ENCODE measurements at places on chromosomes 6 and 20.

GRCh38 chr20:6993511-6993910 is 226.0 kb downstream of the BMP2 start:
- peaks cover 1% of the 10 kb centered on the region for H3K4me1 ChIP-seq
- no peaks in the 10 kb centered on the region for H3K36me3 ChIP-seq
- no peak for DNase-seq

GRCh38 chr6:52335576-52335975 is 26.4 kb upstream of the PAQR8 start:
- no peaks in the 10 kb centered on the region for H3K4me1 ChIP-seq
- no peaks in the 10 kb centered on the region for H3K36me3 ChIP-seq
- DNase-seq, result no peak
- H3K27ac ChIP-seq, result no peak overlapping the region

- H3K4me1 ChIP-seq, result no peaks in the 10 kb centered on the region
- H3K4me3 ChIP-seq, result no peak overlapping the region
- no peaks in the 10 kb centered on the region for H3K27me3 ChIP-seq
- DNase-seq, result no peak
- H3K36me3 ChIP-seq, result no peaks in the 10 kb centered on the region
- no peak overlapping the region for H3K27ac ChIP-seq
Observed at GRCh38 chr6:39649996-39650395, 75.2 kb downstream of the KIF6 start.

DNA sequence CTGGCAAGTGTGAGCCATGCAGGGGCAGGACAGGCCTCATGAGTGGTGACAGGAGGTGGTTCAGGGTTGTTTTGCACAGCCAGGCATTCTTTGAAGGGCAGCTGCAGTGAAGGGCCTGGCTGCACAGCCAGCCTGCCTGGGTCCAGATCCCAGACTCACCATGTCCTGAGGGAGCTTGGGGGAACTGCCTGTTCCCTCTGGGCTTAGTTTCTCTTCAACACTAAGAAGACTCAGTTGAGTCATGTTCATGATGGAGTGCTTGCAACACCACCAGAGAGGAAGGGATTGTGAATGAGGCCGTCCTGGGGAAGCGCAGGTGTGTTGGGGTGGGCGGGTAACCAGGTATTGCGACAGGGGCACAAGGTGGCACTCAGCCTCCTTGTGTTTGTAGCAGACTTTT is 102.4 kb downstream of the CDH26 start:
- DNase-seq, result no peak
- no peak overlapping the region for H3K27ac ChIP-seq
- H3K36me3 ChIP-seq, result no peaks in the 10 kb centered on the region
- no peak overlapping the region for H3K4me3 ChIP-seq
- H3K27me3 ChIP-seq, result peaks cover 18% of the 10 kb centered on the region

DNA sequence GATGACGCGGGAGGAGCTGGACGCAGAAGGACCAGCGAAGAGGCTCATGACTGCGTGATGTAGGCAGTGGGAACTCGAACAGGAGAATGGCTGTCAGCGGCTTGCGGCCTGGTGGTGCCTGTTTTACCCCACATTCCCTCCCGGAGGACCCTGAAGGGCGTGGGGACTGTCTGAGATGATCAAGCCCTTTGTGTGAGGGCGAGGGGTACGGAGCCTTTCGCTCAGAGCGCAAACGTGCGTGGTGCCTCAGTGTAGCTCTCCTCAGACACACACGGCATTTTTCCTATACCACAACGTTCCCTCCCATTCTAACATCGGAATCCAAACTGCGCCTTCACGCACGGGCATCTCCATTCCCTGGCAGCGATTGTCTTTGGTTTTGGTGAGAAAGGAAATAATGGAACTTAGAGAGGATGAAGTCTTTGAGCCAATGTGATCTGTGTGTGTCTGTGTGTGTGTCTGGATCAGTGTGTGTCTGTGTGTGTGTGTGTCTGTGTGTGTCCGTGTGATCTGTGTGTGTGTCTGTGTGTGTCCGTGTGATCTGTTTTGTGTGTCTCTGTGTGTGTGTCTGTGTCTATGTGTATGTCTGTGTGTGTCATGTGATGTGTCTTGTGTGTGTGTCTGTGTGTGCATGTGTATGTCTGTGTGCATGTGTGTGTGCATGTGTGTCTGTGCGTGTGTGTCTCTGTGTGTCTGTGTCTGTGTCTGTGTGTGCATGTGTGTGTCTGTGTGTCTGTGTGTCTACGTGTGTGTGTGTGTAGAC is 5.3 kb downstream of the PTK6 start:
- DNase-seq, result peak; percentile 20
- no peak overlapping the region for H3K4me3 ChIP-seq
- H3K27ac ChIP-seq, result no peak overlapping the region
- H3K36me3 ChIP-seq, result no peaks in the 10 kb centered on the region

GRCh38 chr6:134515986-134516385 is 198.1 kb upstream of the SGK1 start:
- no peak overlapping the region for H3K4me3 ChIP-seq
- H3K36me3 ChIP-seq, result no peaks in the 10 kb centered on the region
- H3K4me1 ChIP-seq, result peaks cover 10% of the 10 kb centered on the region
- H3K27ac ChIP-seq, result no peak overlapping the region

- DNase-seq, result peak; percentile 66
- no peak overlapping the region for H3K27ac ChIP-seq
- H3K4me3 ChIP-seq, result no peak overlapping the region
- no peaks in the 10 kb centered on the region for H3K36me3 ChIP-seq
- H3K4me1 ChIP-seq, result peaks cover 1% of the 10 kb centered on the region
- H3K27me3 ChIP-seq, result peaks cover 61% of the 10 kb centered on the region
Observed at GRCh38 chr6:32796848-32797776, 19.7 kb downstream of the HLA-DOB start.

GRCh38 chr6:19719691-19720128 is 117.5 kb upstream of the ID4 start:
- H3K4me1 ChIP-seq, result no peaks in the 10 kb centered on the region
- peak overlapping the region; percentile 38 for H3K4me3 ChIP-seq
- H3K27ac ChIP-seq, result no peak overlapping the region
- H3K27me3 ChIP-seq, result no peaks in the 10 kb centered on the region

DNA sequence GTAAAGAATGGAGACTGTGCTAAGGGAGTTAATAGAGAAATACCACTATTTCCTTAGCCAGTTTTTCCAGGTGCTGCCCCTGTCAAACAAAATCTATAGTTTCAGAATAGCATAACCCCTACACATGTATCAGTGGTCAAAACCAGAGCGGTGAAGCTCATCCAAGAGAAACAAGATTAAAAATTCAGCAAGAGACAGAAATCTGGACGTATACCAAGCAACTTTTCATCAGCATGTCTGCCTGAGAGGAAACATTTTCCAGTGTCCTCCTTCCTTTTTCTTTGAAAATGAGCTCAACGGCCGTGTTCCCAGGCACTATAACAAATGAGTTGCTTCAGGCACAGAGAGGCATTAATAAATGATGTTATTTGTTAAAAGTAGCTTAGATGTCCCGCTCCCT is 416.5 kb downstream of the BCKDHB start:
- H3K27me3 ChIP-seq, result no peaks in the 10 kb centered on the region
- H3K4me3 ChIP-seq, result no peak overlapping the region
- no peaks in the 10 kb centered on the region for H3K36me3 ChIP-seq

DNA sequence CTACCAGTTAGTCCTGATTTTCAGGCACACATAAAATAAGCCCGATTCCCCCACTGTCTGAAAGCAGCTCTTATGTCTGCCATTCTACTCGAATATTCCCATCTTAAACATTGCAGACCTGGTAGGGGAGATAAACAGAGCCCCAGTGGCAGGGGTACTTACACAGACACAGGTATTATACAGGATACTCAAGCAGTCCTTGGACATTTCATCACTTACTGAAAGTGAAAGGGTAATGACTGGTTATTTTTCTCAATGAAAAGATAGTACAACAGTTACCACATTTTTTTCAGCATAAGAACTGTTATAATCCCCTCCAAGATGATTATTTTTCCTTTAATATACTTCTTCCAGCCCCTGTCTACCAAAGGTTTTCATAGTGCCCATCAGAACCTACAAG is 37.8 kb downstream of the TRPC4AP start:
- H3K4me3 ChIP-seq, result no peak overlapping the region
- DNase-seq, result no peak
- H3K4me1 ChIP-seq, result peaks cover 4% of the 10 kb centered on the region
- no peaks in the 10 kb centered on the region for H3K27me3 ChIP-seq
- peaks cover 3% of the 10 kb centered on the region for H3K36me3 ChIP-seq

- H3K4me3 ChIP-seq, result no peak overlapping the region
- H3K27ac ChIP-seq, result no peak overlapping the region
- H3K4me1 ChIP-seq, result no peaks in the 10 kb centered on the region
- H3K36me3 ChIP-seq, result no peaks in the 10 kb centered on the region
- no peaks in the 10 kb centered on the region for H3K27me3 ChIP-seq
Observed at GRCh38 chr6:25025248-25025918, 89.6 kb upstream of the RIPOR2 start.

DNA sequence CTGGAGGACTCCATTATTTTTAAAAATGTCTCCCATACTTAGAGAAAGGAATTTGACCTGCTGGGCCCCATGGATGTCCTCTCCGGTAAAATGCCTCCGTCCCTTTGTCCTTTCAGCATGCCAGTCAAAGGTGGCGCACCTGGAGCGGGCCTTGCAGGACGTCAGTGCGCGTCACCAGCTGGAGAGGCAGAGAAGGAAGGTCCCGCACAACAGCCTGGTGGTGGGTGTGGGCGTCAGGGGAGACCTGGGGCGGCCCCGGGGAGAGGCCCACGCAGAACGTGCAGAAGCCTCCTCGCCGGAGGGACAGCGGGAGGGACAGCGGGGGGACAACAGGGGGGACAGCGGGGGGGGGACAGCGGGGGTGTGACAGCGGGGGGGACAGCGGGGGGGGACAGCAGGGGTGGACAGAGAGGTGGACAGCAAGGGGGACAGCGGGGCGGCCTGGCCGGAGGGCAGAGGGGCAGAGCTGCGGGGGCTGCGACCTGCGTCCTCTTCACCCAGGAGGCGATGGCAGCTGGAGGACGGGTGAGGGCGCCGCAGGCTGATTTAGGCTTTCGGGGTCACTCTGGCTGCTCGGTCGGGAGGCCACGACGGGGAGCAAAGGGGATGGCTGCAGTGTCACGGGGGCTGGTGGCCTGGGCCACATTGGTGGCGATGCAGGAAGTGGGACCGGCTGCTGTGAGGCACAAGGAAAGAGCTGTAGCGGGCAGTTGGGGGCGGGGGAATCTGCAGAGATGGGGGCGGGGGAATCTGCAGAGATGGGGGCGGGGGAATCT is 859 bp upstream of the KIF25 start:
- no peaks in the 10 kb centered on the region for H3K36me3 ChIP-seq
- DNase-seq, result no peak
- peaks cover 23% of the 10 kb centered on the region for H3K27me3 ChIP-seq

DNA sequence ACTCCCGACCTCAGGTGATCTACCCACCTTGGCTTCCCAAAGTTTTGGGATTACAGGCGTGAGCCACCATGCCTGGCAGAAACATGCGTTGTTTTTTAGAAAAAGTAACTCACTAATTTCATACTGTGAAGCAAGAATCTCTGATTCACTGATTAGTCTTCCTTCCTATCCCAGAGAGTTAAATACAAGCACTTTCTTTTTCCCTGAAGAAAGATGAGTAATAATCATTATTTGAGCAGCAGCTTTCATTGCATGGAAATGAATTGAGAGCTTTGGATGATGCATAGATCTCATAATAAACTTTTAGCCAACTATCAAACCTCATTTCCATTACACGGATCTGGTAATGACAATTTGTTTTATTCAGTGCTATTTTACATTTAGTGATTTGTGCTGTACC is 892.5 kb upstream of the EYS start:
- no peak overlapping the region for H3K4me3 ChIP-seq
- no peak overlapping the region for H3K27ac ChIP-seq
- H3K36me3 ChIP-seq, result no peaks in the 10 kb centered on the region
- H3K4me1 ChIP-seq, result no peaks in the 10 kb centered on the region

DNA sequence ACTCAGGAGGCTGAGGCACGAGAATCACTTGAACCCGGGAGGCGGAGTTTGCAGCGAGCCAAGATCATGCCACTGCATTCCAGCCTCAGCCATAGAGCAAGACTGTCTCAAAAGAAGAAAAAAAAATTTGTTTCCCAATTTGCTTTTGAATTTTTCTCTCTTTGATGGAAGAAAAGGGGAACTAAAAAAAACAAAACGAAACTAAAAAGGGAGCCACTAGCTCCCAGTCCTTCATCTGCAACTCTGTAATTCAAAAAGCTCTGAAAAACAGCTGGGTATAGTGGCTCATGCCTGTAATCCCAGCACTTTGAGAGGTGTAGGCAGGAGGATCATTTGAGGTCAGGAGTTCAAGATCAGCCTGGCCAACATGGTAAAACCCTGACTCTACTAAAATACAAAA is 9.5 kb downstream of the OVOL2 start:
- peaks cover 71% of the 10 kb centered on the region for H3K27me3 ChIP-seq
- no peak overlapping the region for H3K27ac ChIP-seq
- no peak for DNase-seq
- H3K4me1 ChIP-seq, result no peaks in the 10 kb centered on the region
- no peaks in the 10 kb centered on the region for H3K36me3 ChIP-seq
- no peak overlapping the region for H3K4me3 ChIP-seq

DNA sequence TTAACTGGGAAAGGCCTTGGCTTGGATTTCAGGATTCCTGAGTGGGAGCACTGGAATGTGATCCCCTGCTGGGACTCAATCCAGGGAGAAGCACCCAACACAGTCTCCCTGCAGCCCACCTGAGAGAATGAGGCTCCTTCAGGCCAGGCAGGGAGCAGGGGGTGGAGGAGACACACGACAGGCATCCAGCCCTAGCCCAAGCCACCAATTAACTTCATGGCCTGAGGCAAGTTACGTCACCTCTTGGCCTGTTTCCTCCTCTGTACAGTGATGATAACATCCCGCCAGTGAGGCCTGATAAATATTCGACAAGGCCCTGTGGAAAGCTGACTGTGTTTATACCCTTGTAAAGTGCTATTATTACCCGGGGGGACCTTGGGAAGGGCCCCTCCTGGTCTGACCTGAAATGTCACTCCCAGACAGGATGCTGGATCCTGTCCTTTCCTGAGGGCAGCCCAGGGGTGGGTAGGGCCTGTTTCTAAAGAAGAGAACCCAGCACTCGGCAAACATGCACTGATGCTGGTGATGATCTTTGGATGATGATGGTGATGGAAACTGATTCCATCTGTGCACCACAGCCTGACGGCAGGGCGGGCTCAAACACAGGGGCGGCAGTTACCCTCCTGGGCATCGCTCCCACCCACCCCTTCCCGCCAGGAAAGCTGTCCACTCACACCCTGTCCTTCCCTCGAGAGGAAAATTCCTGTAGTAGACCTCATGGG is 12.4 kb downstream of the FRS3 start:
- H3K4me3 ChIP-seq, result no peak overlapping the region
- DNase-seq, result peak; percentile 78
- H3K27ac ChIP-seq, result no peak overlapping the region
- H3K36me3 ChIP-seq, result peaks cover 25% of the 10 kb centered on the region
- H3K27me3 ChIP-seq, result no peaks in the 10 kb centered on the region
- H3K4me1 ChIP-seq, result peaks cover 16% of the 10 kb centered on the region

GRCh38 chr20:11320033-11320432 is 597.7 kb upstream of the BTBD3 start:
- no peaks in the 10 kb centered on the region for H3K27me3 ChIP-seq
- no peaks in the 10 kb centered on the region for H3K4me1 ChIP-seq
